CD4-positive, alpha-beta T cell treated with Interleukin-21 for 1 hour (primary cell): ENCODE measurements at places on chromosomes 5 and 9.

GRCh38 chr5:141521244-141521781 lies 32.4 kb downstream of the PCDHGC5 start:
- DNase-seq = no peak

DNA sequence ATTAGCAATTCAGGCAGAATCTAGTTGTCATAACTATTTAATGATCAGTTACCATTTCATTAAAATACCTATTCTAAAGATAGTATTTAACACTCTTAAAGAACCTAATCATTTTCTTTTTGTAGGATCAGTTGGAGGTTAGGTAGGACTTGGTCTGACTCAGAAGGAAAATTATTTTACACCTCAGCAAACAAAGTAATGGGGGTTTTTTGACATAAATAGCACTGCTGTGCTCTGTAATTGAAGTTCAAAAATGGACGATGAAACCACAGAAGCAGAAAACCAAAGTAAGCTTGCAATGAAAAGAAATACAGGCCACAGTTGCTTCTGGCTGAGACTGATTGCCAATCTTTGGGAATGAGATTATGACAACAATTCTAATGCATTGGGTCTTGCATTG lies 187.0 kb upstream of the TRPM3 start:
- DNase-seq = no peak

- peak; percentile 71 for DNase-seq
These were observed at the start of gene ECPAS for GRCh38 chr9:111483858-111484571. TSS of gene ECPAS (minus strand) at chr9:111484383. CDS start at chr9:111472918, 11,465 bp downstream.

DNA sequence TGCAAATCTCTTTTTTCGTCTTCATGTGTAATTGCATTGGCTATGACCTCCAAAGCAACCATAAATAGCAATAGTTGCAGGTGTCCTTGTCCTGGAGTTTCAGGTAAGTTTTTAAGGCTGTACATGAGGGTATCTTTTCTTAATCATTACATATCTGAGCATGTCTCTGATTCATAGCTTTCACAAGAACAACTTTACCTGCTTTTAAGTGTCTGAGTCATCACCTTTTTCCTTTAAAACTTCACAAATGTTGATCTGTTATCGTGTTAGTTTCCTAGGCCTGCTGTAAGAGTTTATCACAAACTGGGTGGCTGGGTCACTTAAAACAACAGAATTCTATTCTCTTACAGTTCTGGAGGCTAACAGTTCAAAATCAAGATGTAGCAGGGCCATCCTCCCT lies 13.8 kb downstream of the GARNL3 start:
- DNase-seq = no peak

DNA sequence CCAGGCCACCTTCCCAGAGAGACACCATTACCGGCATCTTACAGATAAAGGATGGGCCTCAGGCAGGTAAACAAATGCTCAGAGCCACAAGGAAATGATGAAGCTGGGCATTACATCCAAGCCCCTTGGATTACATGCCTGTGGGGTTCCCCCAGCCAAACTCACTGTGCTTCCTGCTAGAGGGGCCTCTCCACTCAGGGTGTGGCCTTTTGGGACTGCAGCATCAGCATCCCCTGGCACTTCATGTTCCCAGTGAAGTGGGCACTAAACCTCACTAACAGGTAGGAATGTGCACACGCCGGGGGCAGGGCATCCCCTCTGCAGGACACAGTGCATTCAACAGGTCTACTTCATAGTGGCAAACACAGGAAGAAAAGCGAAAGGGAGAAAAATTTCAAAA lies 125.9 kb downstream of the ROR2 start:
- DNase-seq = no peak

DNA sequence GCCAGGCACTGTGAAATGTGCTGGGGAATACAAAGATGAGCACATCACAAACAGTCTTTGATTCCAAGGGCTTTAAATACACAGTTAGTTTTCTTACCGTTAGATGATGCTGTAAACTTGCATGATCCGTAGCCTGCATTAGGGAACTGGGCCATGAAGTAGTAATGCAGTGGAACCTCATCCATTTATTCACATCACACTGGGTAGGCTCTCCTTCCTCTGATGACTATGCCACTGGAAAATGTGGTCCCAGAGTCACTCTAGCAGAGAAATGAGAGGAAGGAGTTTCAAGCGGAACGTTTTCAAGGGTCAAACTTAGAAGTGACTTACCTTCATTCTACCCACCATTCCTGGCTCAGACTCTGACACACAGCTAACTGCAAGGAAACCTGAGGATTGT lies 26.4 kb downstream of the ZFAND5 start:
- DNase-seq = no peak

GRCh38 chr9:83020864-83021263 lies 42.1 kb downstream of the RASEF start:
- no peak for DNase-seq

GRCh38 chr5:92906798-92907376 lies 674.1 kb downstream of the NR2F1-AS1 start:
- DNase-seq = no peak

- peak; percentile 80 for DNase-seq
These were observed 58.5 kb upstream of the GOLPH3 start for GRCh38 chr5:32232441-32233219.

- no peak for DNase-seq
These were observed 22.2 kb downstream of the AMBP start for GRCh38 chr9:114055894-114056293.

GRCh38 chr5:153753645-153754432 lies 263.4 kb downstream of the GRIA1 start:
- DNase-seq = no peak

GRCh38 chr5:68347536-68347935 lies 132.0 kb downstream of the PIK3R1 start:
- no peak for DNase-seq

GRCh38 chr5:74146796-74147195 lies 493.7 kb downstream of the ENC1 start:
- DNase-seq = no peak

DNA sequence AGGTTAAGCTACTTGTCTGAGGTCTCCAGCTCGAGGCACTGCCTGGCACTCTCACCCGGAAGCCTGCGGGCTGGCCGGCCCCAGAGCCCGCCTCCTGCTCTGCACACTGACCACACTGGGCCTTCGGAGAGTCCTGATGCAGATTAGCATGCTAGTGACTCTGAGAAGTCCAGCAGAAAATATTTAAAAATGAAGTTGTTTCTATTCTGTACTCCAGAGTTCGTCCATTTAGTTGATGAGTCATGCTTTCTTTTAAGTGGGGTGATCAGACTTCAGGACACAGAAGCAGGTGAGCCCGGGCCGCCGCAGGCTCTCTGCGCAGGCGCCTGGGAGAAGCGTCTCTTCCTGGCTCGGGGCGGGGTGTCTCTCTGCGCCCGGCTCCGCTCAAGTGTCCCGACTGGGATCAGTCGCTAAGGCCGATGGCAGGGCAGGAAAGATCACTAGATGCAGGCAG lies 32.5 kb downstream of the FAM240B start:
- DNase-seq = peak; percentile 14

DNA sequence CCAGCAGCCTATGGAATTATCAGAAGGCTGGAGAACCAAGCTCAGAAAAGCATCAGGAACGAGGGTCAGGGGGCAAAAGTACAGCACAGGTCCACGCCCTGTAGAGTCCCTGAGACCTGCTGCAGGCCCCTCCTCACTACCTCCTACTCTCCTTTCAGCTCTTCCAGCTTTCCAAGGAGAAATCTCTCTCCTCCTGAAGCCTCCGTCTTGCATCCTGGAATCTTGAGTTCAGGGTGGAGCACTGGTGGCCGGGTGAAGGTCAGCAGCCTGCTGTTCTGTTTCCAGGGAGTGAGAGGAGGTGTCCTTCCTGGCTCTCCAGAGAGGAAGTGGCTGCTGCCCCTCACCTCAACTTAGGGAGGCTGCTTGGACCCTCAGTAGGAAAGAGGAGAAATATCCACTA lies 342.3 kb downstream of the ZSWIM6 start:
- DNase-seq = no peak

DNA sequence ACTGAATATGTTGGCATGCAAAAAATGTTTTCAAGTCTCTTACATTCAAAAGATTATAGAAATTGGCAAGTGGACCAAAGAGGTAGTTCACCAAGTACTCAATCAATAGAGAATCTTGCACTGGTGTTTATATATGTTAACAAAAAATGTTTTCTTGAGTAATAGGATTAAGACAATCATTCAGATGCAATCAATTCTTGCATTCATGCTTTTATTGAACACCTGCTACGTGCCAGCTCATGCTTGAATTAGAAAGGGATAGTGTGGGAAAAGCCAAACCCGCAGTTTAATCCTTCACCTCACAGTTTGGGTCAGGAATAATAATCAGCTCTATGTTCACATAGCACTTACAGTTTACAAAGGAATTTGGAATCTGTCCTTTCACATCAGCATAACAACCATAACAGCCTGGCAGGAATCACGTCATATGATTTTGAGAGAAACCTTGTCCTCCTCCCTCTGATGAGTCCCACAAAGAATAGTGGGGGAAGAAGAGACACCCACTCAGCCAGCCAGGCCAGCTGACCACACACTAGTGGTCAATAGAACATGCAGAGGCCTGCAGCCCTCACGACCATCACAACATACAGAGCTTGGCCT lies 36.8 kb upstream of the FRRS1L start:
- no peak for DNase-seq

GRCh38 chr9:117153021-117153420 lies 261.8 kb downstream of the ASTN2 start:
- no peak for DNase-seq

DNA sequence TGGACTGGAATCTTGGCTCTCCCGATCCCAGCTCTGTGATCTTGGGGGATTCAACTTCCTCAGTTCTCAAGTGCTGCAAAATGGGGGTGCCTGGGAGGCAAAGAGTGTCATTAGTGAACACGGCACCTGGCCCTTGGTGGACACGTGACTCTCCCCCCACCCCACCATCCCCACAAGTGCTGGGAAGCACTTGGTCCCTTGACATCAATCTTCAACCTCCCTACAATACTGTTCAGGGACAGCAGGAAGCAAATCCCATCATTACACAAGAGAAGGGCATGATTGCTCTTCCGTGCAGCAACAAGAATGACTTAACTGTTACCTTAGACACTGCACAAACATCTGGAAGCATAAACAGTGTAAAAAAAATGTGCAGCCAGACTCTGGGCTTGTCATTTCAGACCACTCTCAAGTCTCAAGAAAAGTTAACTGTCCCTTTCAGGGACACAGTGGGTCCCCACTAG lies 61.4 kb downstream of the PSMB7 start:
- no peak for DNase-seq

DNA sequence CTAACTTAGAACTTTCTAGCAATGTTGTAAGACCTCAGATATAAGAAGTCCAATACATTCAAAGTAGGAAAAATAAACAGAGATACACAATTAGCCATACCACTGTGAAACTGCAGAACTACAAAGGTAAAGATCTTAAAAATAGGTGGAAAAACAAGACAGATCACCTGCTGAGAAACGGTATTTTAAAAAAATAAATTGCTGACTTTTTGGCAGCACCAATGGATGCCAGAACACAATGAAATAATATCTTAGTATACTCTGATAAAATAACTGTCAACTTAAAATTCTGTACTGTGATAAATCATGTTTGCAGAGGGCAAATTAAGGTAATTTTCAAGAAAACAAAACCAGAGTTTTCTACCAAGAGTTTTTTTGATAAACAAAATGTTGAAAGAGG lies 138.9 kb downstream of the FBN2 start:
- no peak for DNase-seq
